AG09319 (cell line): ENCODE measurements at places on chromosomes 7 and 10.

GRCh38 chr10:7085913-7086589 lies 324.8 kb downstream of the SFMBT2 start:
- no peak for DNase-seq

GRCh38 chr7:156009569-156009968 lies 197.3 kb upstream of the SHH start:
- no peak for DNase-seq

- no peak for DNase-seq
These were observed 519.9 kb upstream of the DPP6 start for GRCh38 chr7:153532326-153532725.

DNA sequence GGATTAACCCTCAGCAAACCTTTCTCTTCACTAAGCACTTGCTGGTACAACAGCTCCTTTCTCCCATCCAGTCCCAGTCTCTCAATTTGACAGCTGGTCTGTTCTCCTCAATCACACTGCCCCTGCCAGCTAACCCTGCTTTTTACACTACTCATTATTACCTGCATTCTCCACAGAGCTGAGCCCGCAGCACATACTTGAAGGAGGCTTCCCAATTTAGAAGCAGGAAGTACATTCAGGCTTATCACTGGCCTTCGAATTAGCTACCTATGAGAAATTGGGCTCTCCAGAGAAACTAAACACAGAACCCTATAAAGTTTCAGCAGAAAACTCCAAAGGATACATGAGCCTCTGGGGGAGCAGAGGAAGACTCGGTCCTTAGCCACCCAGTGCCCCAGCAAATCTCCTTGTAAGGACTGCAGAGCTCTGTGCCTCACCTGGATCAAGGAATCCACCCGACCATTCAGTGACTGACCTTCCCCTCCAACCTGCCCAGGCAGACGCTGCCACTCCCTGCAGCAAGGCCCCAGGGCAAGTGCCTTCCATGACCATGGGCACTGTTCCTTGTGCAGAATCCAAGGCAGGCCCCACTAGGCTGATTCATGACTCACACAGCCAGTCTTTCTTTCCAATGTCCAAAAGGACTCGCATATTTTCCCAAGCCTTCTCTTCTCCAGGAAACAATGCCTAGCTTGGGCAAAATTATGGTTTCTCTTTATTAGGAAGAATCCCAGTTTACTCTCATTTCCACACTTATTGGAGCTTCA lies 68.0 kb downstream of the VOPP1 start:
- DNase-seq = no peak

DNA sequence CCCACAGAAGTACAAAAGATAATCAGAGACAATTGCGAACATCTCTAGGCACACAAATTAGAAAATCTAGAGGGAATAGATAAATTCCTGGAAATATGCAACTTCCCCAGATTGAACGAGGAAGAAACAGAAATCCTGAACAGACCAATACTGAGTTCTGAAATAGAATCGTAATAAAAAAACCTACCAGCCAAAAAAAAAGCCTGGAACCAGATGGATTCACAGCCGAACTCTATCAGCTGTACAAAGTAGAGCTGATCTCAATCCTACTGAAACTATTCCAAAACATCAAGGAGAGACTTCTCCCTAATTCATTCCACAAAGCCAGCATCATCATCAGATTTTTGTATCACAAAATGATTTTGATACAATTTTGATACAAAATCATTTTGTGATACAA lies 206.4 kb downstream of the REEP3 start:
- DNase-seq = no peak

GRCh38 chr7:1275451-1276381 lies 43.0 kb downstream of the UNCX start:
- DNase-seq = no peak

DNA sequence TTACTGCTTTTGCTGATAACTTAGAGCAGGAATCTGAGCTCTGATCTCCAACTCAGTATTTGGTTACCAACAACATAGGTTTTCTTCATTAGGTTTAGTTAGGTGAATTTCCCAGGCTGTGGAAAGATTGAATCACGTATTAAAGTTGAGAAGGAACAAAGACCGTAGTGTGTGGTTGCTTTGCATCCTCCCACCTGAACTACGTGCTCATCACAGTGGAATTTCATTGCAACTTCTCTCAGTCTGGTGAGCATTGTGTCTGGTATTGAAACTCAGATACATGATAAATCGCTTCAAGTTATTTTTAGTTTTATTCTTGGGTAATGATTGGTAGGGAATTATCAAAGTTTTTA lies 139.4 kb upstream of the AKR1E2 start:
- no peak for DNase-seq

- DNase-seq = no peak
These were observed 105.5 kb upstream of the CHST15 start for GRCh38 chr10:124198871-124199270.

GRCh38 chr7:93375603-93376002 lies 143.4 kb downstream of the VPS50 start:
- no peak for DNase-seq

- no peak for DNase-seq
These were observed 26.7 kb upstream of the SGMS1 start for GRCh38 chr10:50650481-50650880.

DNA sequence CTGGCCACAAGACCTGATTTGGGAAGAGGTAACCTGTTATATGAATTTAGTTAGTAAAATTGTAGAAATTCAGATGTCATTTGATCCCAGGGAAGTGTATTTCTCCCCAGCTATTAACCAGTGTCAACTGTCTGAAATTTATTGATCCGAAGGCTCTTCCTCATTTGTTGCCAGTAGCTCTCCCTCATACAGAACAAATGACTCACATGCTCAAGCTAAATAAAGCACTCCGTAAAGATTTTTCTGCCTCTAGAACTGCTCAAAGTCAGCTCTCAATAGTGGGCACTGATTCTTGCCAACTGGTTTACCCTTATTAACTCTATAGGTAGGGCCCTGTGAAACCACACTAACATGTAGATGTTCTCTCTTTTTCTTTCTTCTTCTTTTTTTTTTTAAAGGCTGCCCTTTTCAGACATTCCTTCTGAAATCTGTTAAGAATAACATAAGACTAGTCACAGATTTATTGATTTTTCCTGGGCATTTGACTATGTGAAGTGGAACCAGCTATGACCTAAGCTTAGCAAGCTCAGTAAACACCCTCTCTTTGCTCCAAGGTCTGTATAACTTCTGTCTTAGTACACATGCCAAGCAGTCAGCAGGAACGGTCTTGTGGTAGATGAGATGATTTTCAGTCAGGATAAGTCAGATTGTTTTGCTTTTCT lies 21.8 kb downstream of the RPA3 start:
- no peak for DNase-seq

DNA sequence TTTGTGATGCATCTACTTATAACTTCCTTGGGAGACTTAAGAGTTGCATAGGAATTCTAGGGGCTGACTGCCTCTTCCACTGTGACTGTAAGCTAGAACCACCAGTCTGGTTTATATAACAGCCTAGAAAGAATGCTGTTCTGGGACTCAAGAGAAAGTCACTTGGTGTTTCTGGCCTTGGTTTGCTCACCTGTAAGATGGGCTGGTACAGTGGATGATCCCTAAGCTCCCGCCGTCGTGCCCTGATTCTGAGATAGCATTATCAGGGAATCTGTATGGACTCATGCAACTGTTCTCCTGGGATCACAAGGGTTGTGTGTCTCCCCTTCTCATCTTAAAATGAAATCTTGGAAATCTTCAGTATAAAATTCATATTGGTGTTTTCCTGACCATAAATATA lies 100.6 kb downstream of the LYZL1 start:
- no peak for DNase-seq

DNA sequence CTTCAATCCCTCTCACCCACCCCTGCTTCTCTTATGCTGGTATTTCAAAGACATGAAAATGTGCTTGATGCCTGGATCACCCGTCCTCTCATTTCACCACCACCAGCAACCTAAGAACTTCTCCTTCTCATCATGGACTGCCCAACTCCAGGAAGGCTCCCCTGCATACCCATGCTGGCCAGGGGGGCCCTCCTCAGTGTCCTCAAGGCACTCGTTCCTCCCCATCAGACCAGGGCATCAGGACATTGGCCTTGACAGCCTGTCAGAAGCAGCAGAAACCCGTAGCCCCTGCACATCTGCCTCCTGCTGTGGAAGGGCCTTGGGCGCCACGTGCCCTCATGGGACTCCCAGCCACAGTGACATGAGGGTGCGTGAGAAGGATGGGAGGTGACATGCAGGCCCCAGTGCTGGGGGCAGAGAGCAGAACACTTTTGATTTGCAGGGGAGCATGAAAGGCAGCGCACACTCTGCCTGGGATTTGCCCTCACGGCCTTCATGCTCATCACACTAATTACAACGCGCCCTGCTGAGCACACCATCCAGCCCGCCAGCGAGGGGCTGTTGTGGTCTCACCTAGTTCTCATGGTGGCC lies 1.9 kb upstream of the HSPA12A start:
- DNase-seq = no peak

DNA sequence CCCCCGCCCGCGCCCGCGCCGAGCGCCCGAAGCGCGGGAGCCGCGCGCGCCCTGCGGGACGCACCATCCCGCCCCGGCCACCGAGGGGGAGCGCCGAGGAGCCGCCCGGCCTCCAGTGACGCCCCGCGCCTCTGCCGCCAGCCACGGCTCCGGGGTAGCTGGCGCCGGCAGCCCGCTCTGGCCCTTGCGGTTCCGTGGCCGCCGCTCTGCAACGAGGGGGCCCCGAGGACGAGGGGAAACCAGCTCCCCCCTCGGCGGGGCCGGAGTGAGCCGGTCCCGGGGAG lies at the start of gene PAXIP1:
Gene PAXIP1, minus strand, starts transcription at position 33 of the 284 bp plus-strand sequence. CDS start 195 bp downstream, outside the sequence.
- DNase-seq = peak; percentile 11

GRCh38 chr10:132511121-132512051 lies 26.2 kb upstream of the INPP5A start:
- DNase-seq = no peak

GRCh38 chr10:3873728-3874461 lies 88.9 kb upstream of the KLF6 start:
- peak; percentile 61 for DNase-seq

- DNase-seq = no peak
These were observed 1.5 kb downstream of the PLCE1 start for GRCh38 chr10:93995182-93995581.

DNA sequence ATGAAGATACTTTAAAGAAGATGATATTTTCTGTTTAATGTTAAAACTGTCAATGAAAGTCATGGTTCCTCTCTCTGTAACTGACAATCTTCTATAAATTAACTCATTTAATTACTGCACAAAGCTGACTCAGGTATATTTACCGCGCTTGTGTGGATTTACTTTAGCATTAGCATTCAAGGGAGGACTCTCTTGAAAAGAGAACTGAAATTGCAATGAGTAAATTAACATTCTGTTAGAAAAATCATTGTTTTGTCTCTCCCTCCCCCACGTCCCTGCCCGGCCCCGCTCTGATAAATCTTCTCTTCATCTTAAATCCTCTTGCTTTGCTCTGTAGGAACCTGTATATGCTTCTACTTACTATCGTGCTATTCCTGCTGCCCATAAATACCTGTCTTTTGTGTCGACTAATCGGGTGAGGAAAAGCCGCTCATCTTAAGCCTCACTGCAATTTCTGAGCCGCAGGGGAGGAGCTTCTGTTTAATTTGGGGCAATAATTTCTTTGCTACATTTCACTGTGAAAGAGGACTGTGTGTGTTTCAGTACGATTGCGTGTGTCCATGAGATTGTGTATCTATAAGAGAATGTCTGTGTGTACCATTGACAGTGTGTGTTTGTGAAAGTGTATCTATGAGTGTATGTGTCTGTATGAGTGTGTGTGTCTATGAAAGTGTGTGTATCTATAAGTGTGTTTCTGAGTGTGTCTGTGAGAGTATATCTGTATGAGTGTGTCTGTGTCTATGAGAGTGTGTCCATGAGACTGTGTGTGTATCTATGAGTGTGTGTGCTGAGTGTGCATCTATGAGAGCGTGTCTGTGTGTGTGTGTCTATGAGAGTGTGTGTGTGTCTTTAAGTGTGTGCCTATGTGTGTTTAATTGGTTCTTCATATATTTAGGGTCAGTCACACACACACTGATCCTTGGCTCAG lies 46.5 kb upstream of the LYZL2 start:
- DNase-seq = no peak

- no peak for DNase-seq
These were observed 6.3 kb upstream of the KCNMA1 start for GRCh38 chr10:77643795-77644468.

DNA sequence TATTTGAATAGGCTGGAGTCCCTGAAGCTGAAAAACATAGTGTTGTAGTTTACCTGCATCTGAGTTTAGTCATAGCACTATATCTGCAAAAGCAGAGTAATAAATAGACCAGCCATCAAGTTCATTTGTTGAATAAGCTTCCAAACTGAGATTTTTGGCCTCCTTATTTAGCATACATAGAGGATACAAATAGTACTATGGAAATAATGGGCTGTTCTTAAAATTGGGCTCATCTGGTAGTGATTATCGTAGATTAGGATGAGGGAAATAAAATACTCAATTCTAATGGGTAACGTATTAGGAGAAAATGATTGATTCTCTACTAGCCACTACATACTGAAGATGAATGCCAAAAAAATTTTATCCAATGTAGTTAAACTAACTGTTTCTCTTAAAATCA lies 41.4 kb upstream of the TMEM196 start:
- DNase-seq = no peak

GRCh38 chr7:55554038-55554437 lies 18.3 kb downstream of the VOPP1 start:
- DNase-seq = no peak

DNA sequence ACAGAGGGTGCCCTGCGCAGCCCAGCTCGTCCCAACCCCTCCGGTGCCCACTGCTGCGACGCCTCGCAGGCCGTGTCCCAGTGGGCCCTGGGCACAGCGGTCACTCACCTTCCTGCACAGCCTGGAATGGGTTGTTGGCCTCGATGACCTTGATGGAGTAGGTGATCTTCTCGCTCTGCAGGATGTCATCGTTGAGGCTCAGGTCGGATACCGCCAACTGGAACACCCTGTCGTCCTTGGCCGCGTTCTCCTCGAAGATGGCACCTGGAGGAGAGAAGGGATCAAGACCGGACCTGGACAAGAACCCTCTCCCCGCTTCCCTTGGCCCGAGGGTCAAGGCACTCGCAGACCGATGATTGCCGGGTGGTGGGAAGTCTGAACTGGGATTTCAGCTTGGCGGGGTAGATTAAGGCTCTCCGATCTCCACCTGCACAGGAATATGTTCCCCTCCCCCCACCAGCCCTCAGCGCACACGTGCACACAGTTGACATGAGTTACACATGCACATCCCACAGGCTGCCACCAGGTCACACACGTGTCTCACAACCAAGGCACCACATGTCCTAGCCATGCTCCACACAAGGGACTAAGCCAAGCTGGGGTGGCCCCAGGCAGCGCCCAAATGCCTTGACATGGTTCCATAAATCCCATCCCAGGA lies 2.6 kb downstream of the GRID1 start:
- DNase-seq = no peak

- DNase-seq = no peak
These were observed 158.5 kb downstream of the GALNT17 start for GRCh38 chr7:71290452-71290851.
